ENCODE measurements at places on chromosomes 16 and 17.
A peak's percentile ranks its signal among the peaks of the same experiment; 100 is the strongest.

DNA sequence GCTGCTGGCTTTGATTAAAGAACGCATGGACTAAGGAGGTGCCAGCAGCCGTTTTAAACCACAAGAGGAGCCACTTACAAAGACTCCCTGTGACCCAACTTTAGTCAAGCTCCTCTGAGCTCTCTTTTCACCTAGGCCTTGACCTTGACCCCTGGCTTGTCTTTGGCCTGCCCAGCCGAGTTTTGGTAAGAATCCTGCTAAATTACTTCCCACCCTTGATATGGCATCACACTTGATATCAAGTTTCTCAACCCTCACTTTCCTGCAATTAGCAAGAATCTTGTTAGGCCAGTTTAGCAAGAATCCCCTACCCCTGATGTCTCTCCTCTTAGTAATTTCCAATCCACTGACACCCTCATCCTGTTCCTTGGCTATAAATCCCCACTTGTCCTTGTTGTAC lies 232.8 kb upstream of the SALL1 start:
- DNase-seq: no peak

DNA sequence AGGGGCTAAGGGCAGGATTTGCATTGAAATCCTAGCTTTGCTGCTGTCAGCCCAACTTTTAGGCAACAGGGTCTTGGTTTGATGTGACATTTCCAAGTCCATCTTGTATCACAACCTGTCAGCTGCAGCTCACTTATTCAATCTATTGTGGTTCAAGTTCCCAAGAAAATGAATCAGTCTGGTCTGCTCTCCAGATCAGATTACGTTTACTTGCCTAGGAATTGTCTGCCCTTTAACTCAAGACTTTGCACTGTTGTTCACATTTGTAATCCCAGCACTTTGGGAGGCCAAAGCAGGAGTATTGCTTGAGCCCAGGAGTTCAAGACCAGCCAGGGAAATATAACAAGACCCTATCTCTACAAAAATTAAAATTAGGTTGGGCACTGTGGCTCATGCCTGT lies 10.0 kb downstream of the STX4 start:
- peak; percentile 52 for DNase-seq

GRCh38 chr17:21292867-21293830 lies 8.6 kb downstream of the MAP2K3 start:
- no peak for DNase-seq

DNA sequence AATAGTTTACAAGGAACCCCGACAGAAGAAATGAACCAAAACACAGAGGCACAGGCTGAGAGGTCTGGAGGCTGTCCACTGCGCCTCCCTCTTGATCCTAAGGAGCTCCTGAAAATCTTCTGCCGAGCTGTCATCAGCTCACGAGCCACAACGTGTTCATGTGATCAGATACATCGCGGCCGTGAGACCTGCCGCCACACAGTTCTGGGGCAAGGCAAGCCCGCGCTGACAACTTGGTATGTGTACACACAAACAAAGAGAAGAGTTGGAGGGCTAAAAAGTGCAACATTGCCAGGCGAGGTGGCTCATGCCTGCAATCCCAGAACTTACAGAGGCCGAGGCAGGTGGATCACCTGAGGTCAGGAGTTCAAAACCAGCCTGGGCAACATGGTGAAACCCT lies 7.6 kb downstream of the EXOC7 start:
- DNase-seq: no peak

DNA sequence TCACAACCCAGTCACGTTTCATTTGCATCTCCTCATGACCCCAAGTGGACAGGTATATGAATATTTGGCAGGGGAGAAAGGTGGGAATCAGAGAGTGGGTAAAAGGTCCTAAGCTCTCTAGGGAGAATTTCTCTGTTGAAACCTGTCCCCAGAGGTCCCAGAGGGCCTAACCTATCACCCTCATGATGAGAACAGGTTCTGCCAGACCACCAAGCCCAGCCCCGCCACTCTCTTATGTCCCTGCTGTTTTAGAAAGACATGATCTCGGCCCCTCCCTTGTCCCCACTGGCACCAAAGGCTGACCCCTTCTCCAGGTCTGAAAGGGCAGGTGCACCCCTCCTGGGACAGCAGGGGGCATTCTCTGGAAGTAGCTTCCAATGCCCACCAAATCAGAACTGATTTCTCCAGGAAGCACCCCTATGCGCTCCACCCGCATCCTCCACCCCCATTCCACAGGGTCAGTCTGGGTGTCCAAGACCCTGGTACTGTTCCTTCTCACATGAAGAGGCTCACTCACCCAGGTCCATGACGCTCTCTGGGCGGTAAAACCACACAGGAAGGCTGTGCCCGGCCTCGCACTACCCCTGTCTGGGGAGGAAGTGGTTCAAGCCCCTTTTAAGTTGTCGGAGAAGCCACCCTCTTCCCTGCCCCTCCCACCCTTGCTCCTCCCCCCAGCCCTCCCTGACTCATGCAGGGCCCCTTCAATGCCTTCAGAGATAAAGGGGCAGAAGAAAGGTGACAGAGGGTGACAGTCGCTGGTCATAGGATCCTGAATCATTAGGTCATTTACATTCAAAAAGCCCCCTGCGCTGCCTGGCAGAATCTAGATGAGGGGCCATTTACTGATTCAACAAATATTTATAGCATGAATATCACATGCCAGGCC lies at the start of gene CCR7:
TSS of gene CCR7 (minus strand) at position 590 of the 886 bp plus-strand sequence. CDS start at position 527, 63 bp downstream.
- no peak for DNase-seq

DNA sequence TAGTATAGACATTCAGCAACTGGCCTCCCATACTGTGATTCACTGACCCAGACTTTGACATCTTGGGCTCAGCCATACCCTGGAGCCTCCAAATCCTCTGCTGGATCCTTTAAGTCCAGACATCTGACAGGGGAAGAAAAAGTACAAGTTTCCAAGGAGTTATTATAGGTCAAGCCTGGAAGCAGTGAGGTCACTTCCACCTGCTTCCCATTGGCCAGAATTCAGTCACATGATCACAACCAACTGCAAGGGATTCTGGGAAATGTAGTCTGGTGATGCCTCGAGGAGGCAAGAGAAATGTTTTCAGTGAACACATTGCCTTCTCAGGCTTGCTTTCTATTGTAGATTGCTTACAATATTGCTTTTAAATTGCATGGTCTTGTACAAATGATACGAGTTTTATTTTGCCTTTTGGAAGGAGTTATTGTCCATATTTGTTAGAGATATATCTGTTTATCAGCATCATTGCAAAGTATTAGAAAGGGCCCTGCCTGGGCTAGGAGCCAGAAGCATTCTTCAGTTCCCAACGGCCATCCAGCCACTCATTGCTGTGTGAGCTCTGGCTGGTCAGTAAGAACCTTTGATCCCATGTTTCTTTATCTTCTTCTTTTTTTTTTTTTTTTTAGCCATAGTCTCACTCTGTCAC lies 696.9 kb downstream of the WWOX start:
- no peak for DNase-seq

DNA sequence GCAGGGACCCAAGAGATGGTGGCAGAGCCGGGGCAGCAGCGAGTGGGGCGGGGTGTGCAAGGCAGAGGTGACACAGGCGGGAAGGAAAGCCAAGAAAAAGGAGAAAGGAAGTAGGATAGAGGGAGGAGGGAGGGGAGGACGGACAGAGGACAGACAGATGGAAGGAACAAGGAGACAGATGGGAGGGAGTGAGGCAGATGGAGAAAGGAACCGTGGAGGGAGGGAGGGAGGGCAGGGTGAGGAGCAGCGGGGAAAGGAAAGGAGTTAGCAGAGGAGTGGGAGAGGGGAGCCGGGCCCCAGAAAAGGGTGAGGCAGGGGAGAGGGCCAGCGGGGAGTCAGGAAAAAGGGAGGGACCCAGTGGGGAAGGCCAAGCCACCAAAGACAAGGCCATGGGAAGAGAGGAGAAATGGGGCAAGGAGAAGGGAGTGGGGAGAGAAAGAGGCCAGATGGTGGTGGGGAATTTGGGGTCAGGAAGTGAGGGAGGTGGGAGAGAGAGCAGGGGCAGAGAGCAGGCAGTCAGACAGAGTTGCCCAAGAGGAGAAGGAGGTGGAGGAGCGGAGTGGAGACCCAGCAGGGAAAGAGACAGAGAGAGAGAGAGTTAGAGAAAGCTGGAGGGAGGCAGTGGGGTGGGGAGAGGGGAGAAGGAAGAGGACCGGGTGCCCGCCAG lies 13.2 kb upstream of the ASGR1 start:
- DNase-seq: no peak

- no peak for DNase-seq
Measured at GRCh38 chr16:600781-601180, 10.9 kb downstream of the RAB40C start.

- peak; percentile 70 for DNase-seq
Measured at GRCh38 chr16:48156790-48157209, 1.0 kb upstream of the ABCC12 start.

GRCh38 chr17:37359682-37360188 lies 16.1 kb upstream of the C17orf78 start:
- DNase-seq: no peak

- no peak for DNase-seq
Measured at GRCh38 chr17:9032151-9032550, 10.8 kb downstream of the NTN1 start.

GRCh38 chr16:28213396-28213795 lies 1.6 kb upstream of the XPO6 start:
- no peak for DNase-seq

- no peak for DNase-seq
Measured at GRCh38 chr17:34613064-34614019, 34.0 kb downstream of the TMEM132E start.

DNA sequence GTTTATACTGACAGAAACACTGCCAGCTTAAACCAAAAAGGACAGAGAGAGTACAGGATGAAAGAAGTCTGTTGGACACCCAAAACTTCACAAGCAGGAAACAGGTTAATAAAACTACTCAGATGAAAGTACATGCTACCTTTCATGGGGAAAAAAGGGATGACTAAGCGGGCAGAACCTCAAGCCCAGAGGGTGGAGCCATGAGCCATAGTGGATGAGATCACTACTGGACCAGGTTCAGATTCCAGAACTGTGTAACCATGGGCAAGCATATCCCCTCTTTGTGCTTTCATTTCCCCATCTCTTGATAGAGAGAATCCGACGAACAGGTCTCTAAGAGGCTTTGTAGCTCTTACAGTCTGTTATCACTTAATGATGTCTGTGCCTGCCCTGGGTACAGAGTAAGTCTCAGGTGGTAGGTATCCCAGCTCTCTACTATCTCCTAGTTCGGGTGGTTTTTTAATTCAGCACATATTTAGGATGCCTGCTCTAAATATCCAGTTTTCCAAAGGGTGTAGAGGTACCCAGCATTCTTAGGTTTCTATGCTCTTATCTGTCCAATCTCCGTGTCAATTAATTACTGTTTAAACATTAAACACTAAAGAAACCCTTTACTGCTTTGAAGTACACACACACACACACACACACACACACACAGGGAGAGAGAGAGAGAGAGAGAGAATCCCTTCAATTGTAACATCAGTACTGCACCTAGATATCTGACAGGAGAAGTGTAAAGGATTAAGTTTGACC lies 206.7 kb downstream of the ZNF423 start:
- DNase-seq: no peak

- DNase-seq: no peak
Measured at GRCh38 chr17:44121997-44122815, 1.2 kb downstream of the HDAC5 start.

DNA sequence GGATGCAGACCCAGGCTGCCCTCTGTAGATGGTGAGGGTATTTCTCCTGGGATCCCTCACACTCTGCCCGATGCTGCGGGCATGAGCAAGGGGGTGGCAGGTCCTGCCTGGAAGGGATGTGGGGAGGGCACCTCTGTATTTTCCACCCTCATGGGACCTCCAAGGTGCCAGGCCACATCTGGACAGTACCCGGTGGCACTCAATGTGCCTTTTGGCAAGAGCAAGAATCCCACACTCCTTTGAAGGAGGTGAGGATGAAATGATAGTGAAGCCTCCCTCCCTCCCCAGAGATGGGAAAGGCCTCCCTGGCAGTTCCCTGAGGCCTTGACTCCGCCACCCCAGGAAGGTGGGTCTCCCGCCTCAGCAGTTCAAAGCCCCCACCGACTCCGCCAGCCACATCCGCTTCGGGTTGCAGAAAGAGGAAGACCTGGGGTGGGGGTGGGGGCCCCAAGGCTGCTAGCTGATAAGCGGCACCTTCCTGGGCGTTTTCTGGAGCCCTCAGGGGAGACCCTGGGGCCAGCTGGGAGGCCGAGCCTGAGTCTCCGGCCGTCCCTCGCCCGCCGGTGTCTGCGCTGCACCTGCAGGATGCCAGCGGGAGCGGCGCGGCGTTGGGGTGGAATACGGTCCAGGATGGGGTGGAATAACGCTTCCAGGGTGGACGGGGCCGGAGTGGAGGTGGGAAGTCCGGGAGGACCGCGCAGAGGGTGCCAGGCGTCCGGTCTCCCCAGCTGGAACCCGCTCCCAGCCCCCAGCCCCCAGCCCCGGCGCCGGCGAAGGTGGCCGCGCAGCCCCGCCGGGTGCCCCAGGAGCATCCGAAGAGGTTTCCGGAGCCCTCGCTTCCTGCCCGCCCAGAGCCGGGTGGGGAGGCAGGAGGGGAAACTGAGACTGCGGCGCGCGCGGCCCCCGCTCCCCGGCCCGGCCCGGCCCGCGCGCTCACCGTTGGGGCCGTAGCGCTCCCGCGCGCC lies 718 bp downstream of the ATP2A3 start:
- no peak for DNase-seq

- DNase-seq: no peak
Measured at GRCh38 chr17:2852729-2853282, 56.6 kb downstream of the RAP1GAP2 start.

GRCh38 chr17:12545877-12546513 lies 119.7 kb upstream of the MYOCD start:
- peak; percentile 52 for DNase-seq

DNA sequence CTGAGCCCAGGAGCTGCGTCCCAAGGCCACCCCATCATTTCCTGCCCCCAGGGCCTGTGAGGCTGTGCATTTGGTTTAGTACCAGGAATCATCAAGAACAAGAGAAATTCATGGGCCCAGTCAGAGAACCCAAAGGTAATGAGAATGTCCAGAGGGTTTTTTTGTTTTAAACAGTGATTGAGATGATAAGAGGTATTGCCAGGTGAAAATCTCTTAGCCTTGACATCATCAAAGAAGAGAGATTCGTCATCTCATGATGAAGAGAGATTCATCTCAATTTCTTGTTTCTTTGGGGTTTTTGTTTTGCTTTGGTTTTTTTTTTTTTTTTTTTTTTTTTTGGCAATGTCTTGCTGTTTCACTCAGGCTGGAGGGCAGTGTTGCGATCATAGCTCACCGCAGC lies 170.6 kb upstream of the CACNG5 start:
- no peak for DNase-seq

DNA sequence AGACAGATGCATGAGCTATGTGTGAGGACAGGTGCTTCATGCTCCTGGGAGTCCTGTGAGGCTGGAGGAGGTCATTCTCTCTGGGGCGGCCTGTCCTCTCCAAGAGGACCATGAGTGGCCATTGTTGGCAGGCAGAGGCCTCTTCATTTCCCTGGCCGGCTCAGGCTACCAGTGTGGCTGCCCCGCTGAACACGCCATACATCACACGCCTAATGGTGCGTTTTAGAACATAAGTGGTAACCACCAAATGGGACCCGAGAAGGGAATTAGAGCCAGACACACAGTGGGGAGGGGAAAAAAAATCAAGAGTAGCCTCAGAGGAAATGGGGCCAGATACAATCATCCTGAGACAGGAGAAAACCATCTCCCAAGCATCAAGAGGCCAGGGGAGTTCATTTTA lies 140.0 kb downstream of the SPACA3 start:
- no peak for DNase-seq
